ENCODE measurements at places on chromosomes 7 and 10. TPM values are rescaled to one million over a fixed set of nuclear protein-coding genes. Genes with fewer than 3 reads are reported as not detected.

The PDK4 gene
- total RNA-seq: 0.20 TPM

The CPN1 gene
- total RNA-seq: not detected

The CTNNA3 gene
- total RNA-seq: not detected

The OR9A2 gene
- not detected for total RNA-seq

The NPSR1 gene
- total RNA-seq: not detected

The LMOD2 gene
- total RNA-seq: not detected

The PNLIPRP3 gene
- not detected for total RNA-seq

The KLF14 gene
- total RNA-seq: not detected

The VPS37D gene
- not detected for total RNA-seq

The IDI2 gene
- not detected for total RNA-seq

The ASIC3 gene
- 6.7 TPM for total RNA-seq

The VWA2 gene
- total RNA-seq: not detected

The TMEM229A gene
- total RNA-seq: not detected

The POLR2J gene
- 37.9 TPM for total RNA-seq

The LEP gene
- not detected for total RNA-seq

The KNDC1 gene
- total RNA-seq: 0.42 TPM

The FAM180A gene
- total RNA-seq: not detected

The WNT8B gene
- not detected for total RNA-seq

The VIPR2 gene
- total RNA-seq: not detected

The CLEC5A gene
- 0.27 TPM for total RNA-seq

The SORBS1 gene
- 2.5 TPM for total RNA-seq

All from T-helper 17 cell (primary cell).